Inflammatory macrophage treated with lipopolysaccharide for 1 hour (primary cell): ENCODE measurements at places on chromosomes 16 and 17.

GRCh38 chr17:40430272-40431230, 12.7 kb upstream of the IGFBP4 start:
- DNase-seq: no peak

GRCh38 chr17:49787884-49788477, 500 bp upstream of the KAT7 start:
- no peak for DNase-seq

- no peak for DNase-seq
Observed at GRCh38 chr16:28086186-28087139, 22.9 kb upstream of the GSG1L start.

DNA sequence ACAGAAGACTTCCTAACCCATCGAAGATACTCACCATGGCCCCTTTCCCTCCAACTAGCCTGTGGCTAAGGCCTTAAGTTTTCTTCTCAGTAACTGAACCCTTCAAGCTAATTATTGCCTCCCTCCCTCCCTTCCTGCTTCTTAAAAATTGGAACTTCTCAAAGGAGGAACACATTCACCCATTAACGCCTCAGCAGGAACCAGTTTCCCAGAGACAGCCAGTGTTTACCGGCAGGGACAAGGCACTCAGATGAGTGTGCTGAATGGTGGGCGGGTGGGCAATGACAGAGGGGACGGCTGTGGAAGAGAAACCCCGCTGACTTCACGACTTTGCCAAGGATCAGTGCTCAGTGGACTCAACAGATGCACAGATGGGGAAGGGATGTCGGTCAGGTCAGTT, 20.3 kb downstream of the PITPNA start:
- DNase-seq: no peak

GRCh38 chr17:40695874-40696472, 7.6 kb downstream of the KRT24 start:
- no peak for DNase-seq

DNA sequence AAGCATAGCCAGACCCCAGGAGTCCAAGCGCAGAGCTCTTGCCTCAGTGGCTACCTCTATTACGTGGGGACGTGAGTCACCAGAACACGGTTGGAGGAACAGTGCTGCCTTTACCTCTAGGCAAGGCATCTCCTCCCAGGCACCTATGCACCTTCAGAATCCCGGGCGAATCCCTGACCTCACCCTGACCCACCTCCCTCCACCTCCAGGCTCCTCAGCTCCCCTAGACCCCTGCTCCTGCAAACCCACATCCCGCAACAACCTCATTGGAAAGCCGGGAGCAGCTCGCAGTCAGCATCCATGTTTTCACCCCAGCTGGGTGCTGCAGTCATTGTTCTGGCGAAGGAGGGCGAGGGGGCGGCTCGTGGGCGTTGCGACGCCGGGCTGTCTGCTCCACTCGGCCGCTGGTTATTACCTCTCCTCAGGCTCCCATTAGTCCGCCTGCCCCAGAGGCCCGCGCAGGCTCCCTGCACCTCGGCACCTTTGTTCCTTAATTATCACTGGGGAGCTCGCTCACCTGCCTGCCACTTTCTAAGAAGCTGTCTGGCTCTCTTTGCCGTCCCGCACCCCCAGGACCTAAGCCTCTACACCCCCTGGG, 24.6 kb upstream of the DLX4 start:
- no peak for DNase-seq

GRCh38 chr16:11636172-11636721, 32.0 kb upstream of the SNN start:
- no peak for DNase-seq

DNA sequence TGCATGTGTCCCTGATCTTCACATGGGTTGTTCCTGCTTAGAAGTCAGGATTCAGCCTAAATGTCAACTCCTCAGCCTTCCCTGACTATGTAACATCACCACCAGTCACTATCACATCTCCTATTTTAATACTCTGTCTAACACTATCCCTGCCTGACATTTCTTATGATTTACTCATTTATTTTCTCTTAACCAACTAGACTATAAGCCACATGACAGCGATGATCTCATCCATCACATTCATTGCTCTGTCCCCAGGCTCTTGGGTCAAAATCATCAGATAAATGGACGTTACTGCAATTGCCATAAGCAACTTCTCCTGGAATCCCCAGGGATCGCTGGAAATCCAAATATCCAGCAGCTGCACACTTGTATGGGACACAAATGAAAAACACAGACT, 15.7 kb downstream of the CDRT4 start:
- no peak for DNase-seq

DNA sequence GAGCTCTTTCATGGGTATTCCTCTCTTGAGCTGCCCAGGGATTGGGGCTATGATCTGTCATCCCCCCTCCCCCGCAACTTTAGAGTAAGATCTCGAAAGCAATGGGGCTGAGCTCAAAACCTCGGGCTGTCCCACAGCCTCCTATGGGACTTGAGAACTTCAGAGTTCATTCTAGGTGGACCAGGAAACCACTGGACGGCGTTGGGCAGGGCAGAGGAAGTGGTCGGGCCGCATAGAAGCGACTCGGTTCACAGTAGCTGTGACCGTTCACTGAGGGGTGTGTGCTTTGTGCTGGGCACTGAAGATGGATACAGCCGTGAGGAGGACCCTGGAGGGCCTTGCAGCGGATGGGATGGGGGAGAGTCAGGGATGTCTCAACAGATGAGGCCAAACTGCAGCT, 292.0 kb downstream of the CPPED1 start:
- no peak for DNase-seq

GRCh38 chr16:3190949-3191353, 2.9 kb downstream of the OR1F1 start:
- no peak for DNase-seq

DNA sequence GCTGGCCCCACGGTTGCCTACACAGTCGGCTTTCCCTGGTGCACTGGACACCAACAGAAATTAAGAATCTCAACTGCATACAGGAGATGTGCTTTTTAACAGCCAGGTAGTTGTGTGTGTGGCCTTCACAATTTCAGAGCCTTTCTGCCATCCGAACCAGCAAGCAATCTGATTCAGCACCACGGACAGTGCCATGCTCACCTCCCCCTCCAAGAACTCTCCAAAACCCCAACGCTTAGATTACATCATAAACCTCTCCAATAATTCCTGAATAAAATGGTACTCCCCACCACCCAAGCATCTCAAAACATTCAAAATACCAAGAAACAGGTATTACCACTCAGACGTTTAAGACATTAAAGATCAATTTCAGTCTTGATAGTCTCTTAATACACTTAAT, 31.8 kb downstream of the USP7 start:
- DNase-seq: no peak

GRCh38 chr16:46768809-46769208, 20.7 kb upstream of the MYLK3 start:
- no peak for DNase-seq

DNA sequence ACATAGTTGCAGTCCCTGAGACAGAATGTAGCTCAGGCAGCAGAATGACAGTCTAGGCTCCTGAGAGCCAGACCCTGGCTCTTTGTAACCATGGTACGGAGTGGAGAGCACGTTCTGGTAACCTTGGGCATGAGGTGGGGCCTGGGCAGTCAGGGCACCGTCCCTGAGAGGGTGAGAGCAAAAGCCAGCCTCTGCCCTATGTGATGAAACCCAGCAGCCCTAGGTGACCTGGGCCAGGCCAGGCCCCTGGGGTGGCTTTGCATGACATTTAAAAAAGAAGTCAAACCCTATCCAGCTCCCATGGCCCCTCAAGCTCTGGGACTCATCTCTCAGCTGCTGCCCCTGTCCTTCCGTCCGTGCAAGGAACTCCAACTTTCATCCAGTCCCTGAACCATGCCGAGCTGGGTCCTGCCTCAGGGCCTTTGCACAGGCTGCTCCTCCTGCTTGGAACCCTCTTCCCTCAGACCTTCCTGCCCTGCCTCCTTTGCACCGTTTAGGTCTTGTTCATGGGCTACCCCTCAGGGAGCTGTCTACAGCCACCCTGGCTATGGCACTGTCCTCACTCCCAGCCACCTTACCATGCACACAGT, 188.6 kb downstream of the NTN1 start:
- no peak for DNase-seq

GRCh38 chr17:55427587-55427882, 5.9 kb upstream of the MMD start:
- no peak for DNase-seq

- DNase-seq: no peak
Observed at GRCh38 chr16:56903866-56904265, 28.1 kb upstream of the HERPUD1 start.

DNA sequence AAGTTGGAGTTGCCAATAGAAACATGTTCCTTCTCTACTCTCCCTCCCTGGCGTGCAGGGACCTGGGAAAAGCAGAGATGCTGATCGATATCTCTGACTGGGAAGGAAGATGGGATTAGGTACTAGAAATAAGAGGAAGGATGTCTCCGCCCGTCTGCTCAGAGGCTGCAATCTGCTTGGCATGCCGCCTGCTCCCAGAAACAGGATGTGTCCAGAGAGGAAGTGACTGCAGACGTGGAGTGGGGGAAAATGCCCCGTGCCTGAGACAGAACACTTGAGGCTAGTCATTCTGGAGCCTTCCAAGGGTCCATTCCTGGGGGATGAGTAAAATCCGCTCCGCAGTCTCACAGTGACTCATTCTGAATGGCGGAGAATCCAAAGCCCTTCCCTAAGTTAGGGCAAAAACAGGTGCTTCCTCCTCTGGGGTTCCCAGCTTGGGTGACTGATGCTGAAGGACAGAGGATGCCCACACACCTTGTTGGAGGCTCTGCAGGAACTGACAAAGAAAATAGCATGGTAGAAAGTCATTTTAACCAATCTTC, 45.0 kb upstream of the SMURF2 start:
- DNase-seq: peak; percentile 80

GRCh38 chr16:63563819-63564505, 1527.7 kb upstream of the CDH8 start:
- DNase-seq: no peak

- peak; percentile 70 for DNase-seq
Observed at GRCh38 chr16:55756963-55757362, 75.9 kb downstream of the CES1 start.

DNA sequence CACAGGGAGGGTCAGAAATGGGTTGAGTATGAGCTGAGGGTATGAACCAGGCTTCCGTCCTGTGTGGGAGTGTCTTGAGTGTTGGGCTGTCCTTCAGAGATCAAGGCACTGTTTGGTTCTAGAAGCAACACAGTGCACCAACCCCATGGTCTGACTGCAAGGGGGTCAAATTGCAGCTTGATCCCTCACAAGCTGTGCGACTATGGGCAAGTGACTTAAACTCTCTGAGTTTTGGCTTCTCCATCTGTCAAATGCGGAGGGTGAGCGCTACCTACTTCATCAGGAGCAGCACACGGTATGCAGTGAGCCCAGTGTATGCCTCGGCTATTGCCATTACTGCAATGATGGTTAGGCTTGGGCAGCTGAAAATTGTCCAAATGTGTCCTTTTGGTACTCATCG, 21.0 kb downstream of the SEC14L5 start:
- DNase-seq: no peak

GRCh38 chr16:23491490-23492391, 18.6 kb downstream of the GGA2 start:
- no peak for DNase-seq

DNA sequence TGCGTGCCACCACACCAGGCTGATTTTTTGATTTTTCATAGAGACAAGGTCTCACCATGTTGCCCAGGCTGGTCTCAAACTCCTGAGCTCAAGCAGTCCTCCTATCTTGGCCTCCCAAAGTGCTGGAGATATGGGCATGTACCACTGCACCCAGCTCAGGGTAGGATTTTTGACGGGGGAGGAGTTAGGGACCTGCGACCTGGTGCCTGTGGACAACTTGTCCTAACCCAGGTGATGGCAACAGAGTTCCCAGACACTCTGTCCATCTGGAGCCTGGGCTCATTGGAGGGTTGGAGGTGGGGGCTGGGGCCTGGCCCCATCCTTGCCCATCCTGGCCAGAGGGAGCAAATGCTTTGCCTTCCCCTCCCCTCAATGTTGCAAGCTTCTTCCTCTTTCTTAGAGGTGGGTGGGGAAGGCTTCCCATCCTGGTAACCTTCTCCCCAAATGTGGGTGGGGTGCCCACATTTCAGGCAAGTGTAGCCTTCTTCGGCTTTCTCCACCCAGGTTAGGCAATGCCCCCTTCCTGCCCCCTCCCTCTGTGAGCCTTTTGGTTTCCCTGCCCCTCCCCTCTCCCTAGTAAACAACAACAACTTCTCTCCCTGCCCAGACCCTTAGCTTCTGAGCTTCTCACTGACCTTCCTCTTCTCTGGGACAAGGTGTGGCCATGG, 24.9 kb downstream of the RARA start:
- peak; percentile 74 for DNase-seq

DNA sequence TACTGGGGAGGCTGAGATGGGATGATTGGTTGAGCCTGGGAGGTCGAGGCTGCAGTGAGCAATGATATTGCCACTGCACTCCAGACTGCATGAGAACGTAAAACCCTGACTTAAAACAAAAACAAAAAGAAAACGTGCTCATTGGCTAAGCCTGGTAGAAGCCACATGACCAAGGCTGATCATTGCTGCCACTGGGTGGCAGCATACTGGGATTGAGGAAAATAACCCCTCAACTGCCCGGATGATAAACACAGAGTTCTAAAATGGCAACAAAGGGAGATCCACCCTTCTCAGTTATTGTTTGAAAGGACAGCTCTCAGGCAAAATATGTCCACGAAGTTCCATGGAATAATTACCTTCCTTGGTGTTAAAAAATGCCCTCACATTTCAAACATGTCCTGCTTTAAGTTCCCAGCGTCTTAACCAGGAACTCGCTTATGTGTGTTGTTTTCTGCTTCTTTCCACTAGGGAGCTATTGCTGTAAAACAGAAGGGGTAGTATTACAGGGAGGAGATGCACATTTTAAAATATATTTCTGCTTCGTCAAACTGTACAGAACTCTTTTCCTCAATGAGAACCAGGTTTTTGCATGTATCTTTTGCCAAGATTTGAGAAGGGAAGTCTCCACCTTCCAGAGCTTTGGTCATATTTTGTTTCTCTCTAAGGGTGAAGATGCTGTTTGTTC, 675.3 kb downstream of the MAF start:
- DNase-seq: peak; percentile 20

DNA sequence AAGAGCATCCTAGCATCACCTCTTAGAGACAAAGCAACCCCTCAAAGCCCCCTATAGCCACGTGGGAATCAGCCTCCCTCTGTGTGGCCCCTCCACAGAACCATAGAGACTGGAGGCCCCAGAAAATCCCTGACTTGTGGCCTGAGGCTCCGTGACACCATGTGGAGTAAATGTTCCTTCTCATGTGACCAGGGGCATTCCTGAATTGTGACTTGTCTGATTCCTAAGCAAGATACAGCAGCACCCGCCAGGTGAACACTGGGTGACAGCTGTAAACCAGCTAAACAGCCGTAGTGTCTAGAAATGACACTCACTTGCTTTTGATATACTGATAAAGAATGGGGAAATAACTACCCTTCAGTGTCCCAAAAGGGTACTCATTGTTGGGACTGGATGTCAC, 79.0 kb downstream of the DYNLRB2 start:
- DNase-seq: no peak
